ENCODE measurements at places on chromosomes 1 and 21. TPM values are rescaled to one million over a fixed set of nuclear protein-coding genes. Genes with fewer than 3 reads are reported as not detected.
A peak's percentile ranks its signal among the peaks of the same experiment; 100 is the strongest.

PAFAH2 gene
- 17.2 TPM for polyA plus RNA-seq

OR2T29 gene
- 0.06 TPM for polyA plus RNA-seq

MYOG gene
- 0.17 TPM for polyA plus RNA-seq

RAB7B gene
- polyA plus RNA-seq, result 3.3 TPM

BTBD8 gene
- polyA plus RNA-seq, result 5.9 TPM

SMG5 gene
- polyA plus RNA-seq, result 63.8 TPM

PYHIN1 gene
- polyA plus RNA-seq, result 0.22 TPM

SPTA1 gene
- polyA plus RNA-seq, result 1.6 TPM

CD1B gene
- not detected for polyA plus RNA-seq

CIART gene
- polyA plus RNA-seq, result 8.3 TPM

TRIM67 gene
- polyA plus RNA-seq, result 0.10 TPM

CADM3 gene
- polyA plus RNA-seq, result 0.08 TPM

LENEP gene
- 0.91 TPM for polyA plus RNA-seq

FAAH gene
- polyA plus RNA-seq, result 22.7 TPM

SLFNL1 gene
- 0.24 TPM for polyA plus RNA-seq

- no peak for DNase-seq
These were observed 54.5 kb downstream of the ARHGEF10L start for GRCh38 chr1:17594026-17594425.

- DNase-seq, result no peak
These were observed 22.0 kb downstream of the MAN1A2 start for GRCh38 chr1:117389284-117389683.

GRCh38 chr1:212692774-212693644, 6.6 kb downstream of the BATF3 start:
- DNase-seq, result no peak

- DNase-seq, result no peak
These were observed 12.0 kb downstream of the F11R start for GRCh38 chr1:161008869-161009510.

- DNase-seq, result no peak
These were observed 278.2 kb downstream of the PTPRU start for GRCh38 chr1:29514361-29515169.

DNA sequence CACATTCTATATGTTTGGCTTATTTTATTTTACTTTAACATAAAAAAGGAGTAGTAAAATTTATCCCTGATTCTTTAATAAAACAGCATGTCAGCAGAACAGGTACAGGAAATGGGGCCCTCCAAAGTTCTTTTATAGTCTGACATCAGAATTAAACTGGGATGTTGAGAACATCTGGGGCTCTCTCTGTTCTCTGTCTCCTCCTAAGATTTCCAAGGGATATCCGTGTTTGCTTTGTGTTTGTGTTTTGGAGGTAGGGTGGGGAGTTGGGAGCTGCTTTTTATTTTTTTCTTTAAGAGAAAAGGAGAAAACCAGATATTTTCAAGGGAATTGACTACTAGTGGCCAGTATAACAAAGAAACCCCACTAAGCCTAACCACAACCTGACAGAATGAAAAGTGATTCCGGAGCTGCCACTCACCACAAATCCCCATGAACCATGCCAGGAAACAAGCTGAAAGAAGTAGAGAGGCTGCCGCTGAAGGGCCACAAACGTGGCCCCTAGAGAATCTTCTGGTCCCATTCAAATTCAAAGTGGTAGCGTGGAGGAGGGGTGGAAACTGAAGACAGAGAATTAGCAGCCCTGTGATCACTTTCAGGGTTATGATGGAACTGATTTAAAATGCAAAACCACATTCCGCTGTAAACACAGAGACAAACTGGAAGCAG, 369.6 kb upstream of the ADGRL2 start:
- no peak for DNase-seq

- DNase-seq, result no peak
These were observed 45.1 kb downstream of the ERI3 start for GRCh38 chr1:44310006-44310405.

- DNase-seq, result no peak
These were observed 51.2 kb downstream of the B3GALT5 start for GRCh38 chr21:39663742-39664492.

DNA sequence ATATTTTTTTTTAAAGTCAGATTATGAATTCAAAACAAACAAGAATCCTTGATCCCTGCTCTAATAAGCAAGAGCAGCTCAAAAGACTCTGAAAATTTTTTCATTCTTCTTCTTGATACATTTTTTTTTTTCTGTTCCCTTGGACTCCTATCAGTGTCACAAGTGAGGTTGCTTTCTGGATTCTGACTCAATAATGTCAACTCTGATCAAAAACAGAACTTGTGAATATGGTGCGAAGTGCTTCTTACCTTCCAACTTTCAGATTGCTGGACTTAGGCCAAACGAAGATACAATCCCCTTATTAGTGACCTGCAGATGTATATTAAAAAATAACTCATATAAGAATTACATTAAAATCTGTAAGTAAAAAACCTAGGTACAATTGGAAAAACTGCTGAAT, 136.1 kb downstream of the GPATCH2 start:
- DNase-seq, result no peak

GRCh38 chr1:233599542-233600073, 14.3 kb upstream of the KCNK1 start:
- no peak for DNase-seq

DNA sequence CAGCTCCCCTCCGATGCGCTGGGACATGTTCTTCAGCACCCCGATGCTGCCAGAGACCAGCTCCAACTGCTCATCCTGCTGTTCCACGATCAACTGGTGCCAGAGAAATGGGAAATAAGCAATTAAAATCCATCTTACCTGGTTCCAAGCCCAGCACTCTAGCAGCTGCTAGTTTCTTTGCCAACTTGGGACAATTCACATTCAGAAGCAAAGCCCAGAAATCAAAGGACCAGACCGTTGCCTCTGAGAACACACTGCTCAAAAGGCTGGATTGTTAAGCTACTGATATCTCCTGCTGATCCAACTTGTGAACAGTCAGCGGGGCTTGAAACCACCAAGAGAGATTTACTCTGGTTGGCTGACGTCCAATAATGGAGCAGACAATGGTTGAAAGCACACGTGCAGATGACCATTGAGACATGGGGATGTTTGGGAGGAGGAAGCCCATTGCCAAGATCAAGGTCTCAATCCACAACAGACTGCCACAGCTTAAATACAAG, 34.4 kb downstream of the STX6 start:
- no peak for DNase-seq

DNA sequence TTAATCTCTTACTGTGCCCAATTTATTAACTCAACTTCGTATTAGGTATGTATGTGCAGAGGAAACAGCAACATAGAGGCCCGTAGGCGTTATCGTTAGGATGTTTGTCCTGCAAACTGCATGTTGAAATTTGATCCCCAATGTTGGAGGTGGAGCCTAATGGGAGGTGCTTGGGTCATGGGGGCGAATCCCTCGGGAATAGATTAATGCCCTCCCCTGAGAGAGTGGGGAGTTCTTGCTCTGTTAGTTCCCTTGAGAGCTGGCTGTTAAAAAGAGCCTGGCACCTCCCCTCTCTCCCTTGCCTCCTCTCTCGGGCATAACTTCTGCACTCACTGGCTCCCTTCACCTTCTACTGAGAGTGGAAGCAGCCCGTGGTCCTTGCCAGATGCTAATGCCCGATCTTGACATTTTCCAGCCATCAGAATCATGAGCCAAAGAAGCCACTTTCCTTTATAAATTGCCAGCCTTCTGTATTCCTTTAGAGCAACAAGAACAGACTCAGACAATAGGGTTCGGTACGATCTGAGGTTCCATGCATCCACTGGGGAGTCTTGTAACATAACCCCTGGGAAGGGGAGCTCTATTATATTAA, 149.0 kb upstream of the RAB4A start:
- no peak for DNase-seq

DNA sequence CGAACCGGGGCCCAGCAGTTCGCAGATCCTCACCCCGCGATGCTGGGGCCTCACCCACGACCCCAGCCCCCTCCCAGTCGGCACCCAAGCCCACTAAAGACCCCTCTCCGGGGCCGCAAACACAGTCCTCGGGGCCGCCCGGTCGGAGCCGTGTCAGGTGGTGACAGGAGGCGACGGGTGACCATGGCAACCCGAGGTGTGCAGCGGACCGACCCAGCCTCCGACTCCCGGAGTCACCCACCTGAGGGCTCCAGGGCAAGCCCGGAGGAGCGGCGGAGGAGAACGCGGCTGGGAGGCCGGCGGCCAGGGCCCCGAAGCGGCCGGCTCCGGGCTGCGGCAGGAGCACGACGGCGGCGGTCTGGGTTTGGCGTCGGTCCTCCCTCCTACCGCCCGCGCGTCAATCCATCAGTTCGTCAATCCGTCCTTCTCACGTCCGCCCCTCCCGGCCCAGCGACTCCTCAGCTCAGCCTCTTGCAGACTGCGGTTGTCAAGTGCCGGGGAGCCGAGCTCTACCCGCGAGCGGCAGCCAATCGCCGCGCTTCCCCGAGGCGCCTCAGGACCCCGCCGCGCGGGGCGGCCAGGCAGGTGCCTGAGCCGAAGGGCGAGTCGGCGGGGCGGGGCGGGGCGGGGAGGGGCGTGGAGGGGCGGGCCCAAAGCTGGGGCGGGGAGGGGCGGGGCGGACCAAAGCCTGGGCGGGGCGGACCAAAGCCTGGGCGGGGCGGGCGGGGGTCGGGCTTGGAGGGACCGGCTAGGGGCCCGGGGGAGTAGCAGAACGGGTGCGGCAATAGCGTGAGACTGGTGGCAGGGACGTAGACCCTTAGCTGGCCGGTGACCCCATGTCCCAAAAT, at the start of gene WDR47:
Gene WDR47, minus strand, starts transcription at position 482 of the 848 bp plus-strand sequence. CDS start 18,590 bp downstream, outside the sequence.
- DNase-seq, result peak; percentile 84

DNA sequence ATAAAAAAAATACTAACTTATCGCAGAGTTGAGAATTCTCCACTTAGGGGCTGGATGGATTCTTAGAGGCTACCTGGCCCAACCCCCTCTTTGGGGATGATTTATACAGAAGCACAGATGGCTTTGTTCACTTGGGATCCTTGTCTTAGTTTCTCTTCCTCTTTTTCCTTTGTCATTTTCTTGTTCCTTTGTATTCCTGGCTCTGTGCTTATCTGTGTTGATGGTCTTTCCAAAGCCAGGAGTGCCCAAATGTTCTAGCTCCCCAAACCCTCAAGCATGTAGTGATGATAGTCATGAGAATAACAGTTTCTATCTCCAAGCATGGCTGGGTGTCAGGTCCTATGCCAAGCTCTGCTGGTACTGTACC, 27.4 kb downstream of the EPHB2 start:
- DNase-seq, result no peak

DNA sequence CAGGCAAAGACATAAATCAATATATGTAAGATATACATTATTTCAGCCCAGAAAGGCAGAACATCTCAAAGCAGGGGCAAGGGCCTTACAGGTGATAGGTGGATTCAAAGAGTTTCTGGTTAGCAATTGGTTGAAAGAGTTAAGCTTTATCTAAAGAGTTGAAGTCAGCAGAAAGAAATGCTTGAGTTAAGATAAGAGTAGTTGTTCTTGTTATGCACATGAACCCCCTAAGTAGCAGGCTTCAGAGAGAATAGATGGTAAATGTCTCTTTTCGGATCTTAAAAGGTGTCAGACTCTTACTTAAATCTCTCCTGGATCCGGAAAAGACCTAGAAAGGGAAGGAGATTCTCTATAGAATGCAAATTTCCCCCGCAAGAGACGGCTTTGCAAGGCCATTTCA, 8.3 kb upstream of the ZBTB40 start:
- DNase-seq, result no peak

- no peak for DNase-seq
These were observed 25.4 kb downstream of the UROD start for GRCh38 chr1:45037456-45037855.

DNA sequence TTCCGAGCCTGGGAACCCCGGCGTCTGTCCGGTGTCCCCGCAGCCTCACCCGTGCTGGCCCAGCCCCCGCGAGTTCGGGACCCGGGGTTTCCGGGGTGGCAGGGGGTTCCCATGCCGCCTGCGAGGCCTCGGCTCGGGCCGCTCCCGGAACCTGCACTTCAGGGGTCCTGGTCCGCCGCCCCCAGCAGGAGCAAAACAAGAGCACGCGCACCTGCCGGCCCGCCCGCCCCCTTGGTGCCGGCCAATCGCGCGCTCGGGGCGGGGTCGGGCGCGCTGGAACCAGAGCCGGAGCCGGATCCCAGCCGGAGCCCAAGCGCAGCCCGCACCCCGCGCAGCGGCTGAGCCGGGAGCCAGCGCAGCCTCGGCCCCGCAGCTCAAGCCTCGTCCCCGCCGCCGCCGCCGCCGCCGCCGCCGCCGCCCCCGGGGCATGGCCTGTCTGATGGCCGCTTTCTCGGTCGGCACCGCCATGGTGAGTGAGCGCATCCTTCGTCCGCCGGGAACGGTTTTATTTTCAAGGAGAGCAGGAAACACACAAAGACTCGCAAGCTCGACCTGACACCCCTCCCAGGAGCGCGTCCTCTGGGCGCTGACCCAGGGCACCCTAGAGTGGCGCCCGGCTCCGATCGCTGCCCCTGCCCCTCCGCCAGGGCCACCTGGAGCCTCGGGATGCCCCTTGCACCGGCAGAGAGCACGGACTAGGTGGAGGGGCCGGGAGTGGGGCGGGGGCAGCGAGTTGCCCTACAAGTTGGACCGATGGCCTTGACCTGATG, at the start of gene ABCG1:
Gene ABCG1, plus strand, starts transcription at position 305 of the 770 bp plus-strand sequence. Its CDS starts 123 bp downstream, at position 428.
- no peak for DNase-seq

DNA sequence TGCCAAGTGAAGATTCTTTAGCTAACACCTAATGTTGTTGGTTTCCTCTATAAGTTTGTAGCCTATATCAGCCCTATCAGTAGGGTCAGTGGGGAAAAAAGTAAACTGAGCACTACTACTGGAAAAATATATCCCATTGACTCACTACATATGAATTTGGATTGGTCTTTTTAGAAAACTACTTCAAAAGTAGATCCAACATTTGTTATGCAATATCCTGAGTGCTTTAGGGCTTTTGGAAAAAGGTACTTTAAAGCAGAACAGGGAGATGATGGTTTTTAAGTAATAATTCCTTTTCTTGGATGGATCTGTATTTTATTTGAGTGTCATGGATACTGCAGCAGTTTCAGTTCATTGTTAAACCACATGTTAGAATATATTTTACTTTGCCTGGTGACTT, 7.1 kb downstream of the C1orf21 start:
- DNase-seq, result no peak

DNA sequence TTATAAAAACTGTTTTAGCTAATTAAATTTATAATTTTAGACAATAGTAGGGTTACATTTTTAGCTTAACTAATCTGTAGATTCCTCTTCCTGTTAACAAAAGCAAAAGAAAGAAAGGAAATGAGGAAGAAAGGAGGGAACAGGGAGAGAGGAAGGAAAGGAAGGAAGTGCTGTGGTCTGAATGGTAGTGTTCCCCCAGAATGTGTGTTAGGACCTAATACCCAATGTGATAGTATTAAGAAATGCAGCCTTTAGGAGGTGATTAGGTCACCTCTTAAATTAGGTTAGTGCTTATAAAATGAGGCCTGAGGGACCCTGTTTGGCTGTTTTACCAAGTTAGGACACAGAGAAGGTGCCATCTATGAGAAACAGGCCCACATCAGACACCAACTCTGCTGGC, 136.9 kb upstream of the SAMSN1 start:
- no peak for DNase-seq

- no peak for DNase-seq
These were observed 304.6 kb upstream of the FAM78B start for GRCh38 chr1:166471359-166471758.

GRCh38 chr1:8870616-8871538, 7.6 kb downstream of the ENO1 start:
- DNase-seq, result no peak

- no peak for DNase-seq
These were observed 838.7 kb upstream of the PRMT6 start for GRCh38 chr1:106217765-106218164.

All from left renal cortex interstitium (tissue), 4 donors.